ENCODE measurements at places on chromosomes 4 and X. TPM values are rescaled to one million over a fixed set of nuclear protein-coding genes. Genes with fewer than 3 reads are reported as not detected.

The MUC7 gene
- total RNA-seq = not detected

GRCh38 chr4:7108660-7109059, 40.8 kb upstream of the GRPEL1 start:
- no peak for DNase-seq

DNA sequence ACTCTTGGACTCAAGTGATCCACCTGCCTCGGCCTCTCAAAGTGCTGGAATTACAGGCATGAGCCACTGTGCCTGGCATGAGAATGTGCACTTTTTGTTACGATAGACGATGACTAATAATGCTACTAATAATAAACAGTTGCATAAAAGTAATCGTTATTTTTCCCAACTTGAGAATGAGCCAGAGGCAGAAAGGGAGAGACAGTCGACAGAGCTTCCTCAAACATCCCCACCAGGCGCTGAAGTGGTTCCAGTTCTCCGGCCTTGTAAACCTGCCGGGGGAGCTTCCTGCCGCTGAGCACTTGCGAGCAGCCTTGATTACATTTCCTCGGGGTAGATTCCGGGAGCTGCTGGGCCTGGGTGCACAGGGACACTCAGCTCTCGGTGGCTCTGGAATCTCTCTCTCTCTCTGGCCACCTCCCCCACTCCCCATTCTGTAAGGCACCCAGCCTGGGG, 8.9 kb upstream of the HTRA3 start:
- DNase-seq = peak; percentile 92

GRCh38 chrX:84729809-84730208, 227.6 kb upstream of the HDX start:
- peak; percentile 2 for DNase-seq
